ENCODE measurements at places on chromosomes 1 and 21.

- DNase-seq: no peak
Measured at GRCh38 chr1:160993544-160994193, 27.3 kb downstream of the F11R start.

- DNase-seq: no peak
Measured at GRCh38 chr1:117167402-117167801, 43.3 kb downstream of the VTCN1 start.

- DNase-seq: peak; percentile 85
Measured at GRCh38 chr1:154183046-154183915, 8.6 kb downstream of the TPM3 start.

DNA sequence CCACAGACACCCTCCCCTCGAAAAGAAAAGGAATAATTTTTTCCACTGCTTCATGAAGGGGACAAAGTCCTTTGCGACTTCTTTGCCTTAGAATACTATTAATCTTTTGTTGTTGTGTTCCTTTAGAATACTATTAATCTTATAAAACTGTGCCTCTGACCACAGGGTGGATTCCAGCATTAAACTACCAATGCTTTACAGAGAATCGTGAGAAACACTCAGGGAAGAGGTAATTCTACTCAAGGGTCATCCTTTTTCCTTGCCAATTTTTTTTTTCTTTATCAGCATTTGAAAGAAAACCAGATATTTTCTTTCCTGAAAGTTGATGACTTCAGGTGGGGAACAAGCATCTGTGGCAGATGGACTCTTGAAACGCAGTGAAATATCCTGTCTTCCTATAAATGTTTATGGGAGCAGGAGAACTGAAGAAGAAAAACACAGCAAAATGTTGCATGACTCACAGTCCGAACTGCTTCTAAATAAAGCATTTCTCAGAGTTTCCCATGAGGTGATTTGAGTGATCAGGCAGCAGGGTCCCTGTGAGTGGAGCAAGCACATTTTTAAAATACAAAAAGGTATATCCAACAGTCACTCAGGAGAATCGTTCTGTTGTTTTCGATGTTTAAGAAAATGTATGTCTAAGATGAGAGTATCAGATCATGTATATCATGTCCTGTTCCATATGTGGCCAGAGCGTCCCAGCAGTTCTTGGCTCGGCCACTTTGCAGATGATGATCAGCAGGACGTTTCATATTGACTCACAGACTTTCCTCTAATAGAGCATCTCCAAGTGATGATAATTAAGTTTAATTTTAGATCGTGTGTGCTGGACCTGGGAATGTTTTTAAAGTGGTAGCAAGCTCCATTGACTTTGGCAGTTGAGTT is 154.2 kb upstream of the RUNX1 start:
- DNase-seq: no peak

DNA sequence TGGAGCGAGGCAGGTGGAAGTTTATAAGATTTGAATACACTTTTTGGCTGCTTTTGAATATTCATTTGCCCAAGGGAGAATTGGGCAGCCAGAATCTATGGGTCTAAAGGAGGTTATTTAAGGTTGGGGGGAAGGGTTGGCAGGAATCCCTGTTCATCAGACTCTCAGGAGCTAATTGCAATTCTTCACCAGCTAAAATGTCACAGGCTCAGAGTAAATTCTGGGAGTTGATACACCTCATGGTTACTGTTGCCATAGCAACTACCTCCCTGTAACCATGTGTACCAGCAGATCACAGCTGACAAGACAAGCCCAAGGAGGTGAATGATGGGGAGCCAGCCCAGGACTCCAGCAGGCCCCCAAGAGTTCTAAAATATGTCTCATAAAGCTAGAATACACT is 75.5 kb downstream of the CAMK2N1 start:
- DNase-seq: no peak

DNA sequence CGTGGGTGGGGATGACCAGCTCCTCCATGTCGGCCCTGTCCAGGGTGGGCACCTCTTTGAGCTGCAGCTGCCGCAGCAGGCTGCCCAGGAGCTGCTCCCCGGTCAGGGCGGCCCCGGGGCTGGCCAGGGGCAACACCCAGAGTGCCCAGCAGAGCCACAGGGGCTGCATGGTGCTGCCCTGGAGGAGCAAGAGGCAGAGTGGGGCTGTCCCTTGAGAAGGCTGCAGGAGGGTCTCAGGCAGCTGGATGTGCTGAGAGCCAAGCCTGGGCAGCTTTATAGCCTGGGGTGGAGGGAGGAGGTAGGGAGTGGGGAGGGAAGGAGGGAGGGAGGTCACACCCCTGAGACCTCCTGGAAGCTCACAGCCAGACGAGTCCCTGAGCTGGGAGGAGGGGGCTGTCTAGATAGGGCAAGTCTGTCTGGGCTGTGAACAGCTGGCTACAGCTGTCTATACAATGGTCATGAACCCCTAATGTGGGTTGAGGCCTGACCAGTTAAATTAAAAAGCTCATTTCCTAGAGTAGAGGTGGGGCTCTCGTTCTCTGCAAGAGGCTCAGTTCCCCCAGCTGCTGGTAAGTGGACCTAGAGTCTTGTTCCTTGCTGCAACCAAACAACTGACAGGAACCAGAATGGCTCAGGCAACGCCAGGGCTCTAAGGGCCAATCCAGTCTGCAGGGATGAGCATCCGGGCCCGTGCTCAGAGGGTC is at the start of gene LEFTY1:
LEFTY1 (minus strand) TSS at position 249 of the 704 bp plus-strand sequence; CDS start at position 169, 80 bp downstream.
- no peak for DNase-seq

GRCh38 chr21:37452227-37452626 is 85.7 kb downstream of the DYRK1A start:
- DNase-seq: no peak

DNA sequence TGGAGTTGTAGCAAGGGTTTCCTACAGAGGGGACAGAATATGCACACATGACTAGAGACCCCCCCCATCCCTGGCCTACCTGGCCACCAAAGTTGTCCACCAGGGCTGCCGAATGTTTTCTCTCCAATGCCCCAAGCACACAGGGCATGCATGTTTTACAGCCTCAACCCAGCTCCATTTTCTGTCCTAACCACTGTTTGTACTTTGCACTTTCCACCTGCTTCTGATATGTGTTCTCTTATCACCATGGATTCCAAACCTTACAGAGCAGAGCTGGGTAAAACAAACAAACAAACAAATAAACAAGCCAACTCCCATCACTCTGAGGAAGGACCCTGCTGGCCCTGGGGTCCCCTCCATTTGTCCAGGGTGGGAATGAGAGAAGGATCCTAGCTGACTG is 27.3 kb downstream of the CLIC6 start:
- no peak for DNase-seq

DNA sequence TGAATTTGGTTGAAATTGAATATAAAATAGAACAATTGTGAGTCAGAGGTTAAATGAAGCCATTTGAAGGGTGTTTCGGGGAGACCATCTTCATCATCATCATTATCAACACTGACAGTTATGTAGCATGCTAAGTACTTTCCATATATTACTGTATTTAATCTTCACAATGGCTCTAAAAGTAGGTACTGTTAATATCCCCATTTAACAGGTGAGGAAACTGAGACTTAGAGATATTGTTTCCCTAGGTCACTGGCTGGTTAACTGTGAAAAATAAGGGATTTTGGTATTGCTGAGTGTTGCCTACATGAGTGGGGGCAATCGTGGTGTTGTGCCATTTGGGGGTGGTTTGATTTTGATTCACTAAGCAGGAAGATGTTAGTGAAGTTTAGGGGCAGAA is 100.3 kb downstream of the TBX19 start:
- no peak for DNase-seq

DNA sequence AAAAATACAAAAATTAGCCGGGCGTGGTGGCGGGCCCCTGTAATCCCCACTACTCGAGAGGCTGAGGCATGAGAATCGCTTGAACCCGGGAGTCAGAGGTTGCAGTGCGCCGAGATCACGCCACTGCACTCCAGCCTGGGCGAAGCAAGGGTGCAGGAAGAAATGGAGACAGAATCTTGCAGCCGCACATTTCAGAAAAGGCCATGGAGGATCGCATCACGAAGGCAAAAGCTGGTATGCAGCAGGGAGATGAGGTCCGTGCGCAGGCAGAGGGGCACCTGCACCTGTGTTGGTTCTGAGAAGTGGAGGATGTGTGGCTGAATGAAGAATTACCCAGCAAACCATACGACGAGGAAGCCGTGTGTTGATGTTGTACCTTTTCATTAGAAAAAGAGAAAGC is 53.0 kb upstream of the ABCG1 start:
- no peak for DNase-seq

GRCh38 chr21:33886321-33886720 is 29.3 kb downstream of the ATP5PO start:
- no peak for DNase-seq

- no peak for DNase-seq
Measured at GRCh38 chr1:229859026-229859425, 208.0 kb upstream of the GALNT2 start.

- DNase-seq: no peak
Measured at GRCh38 chr1:40784141-40784770, 669 bp downstream of the KCNQ4 start.

GRCh38 chr1:32876341-32877210 is 5.9 kb upstream of the FNDC5 start:
- peak; percentile 40 for DNase-seq

DNA sequence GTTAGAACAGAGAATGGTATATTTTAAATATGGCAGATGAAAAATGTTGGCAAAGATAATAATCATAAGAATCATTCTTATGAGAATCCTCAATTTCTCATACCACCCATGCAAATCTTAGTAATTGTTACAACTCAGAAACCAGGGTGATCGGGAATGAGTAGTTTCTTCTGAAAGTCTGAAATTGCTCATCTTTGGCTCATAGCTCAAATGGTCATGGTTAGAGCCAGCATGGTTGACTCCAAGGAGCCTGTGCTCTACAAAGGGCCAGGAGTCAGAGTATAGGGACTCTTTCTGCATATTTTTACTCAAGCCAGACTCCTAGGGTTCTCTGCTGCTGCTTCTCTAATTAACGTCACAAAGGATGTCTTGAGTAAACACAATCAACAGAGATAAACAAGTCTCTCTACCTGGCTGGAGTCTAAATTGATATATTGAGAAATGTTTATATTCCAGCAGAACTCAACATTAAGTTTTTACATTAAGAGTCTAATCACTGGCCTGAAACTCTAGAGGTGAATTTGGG is 1.9 kb upstream of the ETV3 start:
- no peak for DNase-seq

- no peak for DNase-seq
Measured at GRCh38 chr1:30273456-30273855, 449.9 kb downstream of the MATN1 start.

- no peak for DNase-seq
Measured at GRCh38 chr1:110538075-110538474, 19.1 kb upstream of the KCNA10 start.

GRCh38 chr1:40620586-40621210 is 44.8 kb downstream of the RIMS3 start:
- DNase-seq: no peak

GRCh38 chr1:244089561-244089960 is 38.5 kb downstream of the ZBTB18 start:
- no peak for DNase-seq

GRCh38 chr1:10598389-10598702 is 123.6 kb downstream of the PEX14 start:
- DNase-seq: no peak

DNA sequence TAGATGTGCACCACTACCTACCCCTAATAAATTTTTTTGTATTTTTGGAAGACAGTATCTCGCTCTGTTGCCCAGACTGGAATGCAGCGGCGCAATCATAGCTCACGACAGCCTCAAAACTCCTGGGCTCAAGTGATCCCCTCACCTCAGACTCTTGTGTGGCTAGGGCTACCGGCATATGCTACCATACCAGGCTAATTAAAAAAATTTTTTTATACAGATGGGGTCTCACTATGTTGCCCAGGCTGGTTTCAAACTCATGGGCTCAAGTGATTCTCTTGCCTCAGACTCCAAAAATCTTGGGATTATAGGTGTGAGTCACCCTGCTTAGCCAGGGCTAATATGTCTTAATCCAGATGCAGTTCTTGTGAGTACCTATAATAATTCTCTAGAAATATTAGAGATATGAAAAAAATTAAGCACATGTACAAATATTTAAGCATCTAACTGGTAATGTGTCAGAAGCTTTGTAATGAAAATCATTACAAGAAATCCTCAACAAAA is 9.5 kb downstream of the SORT1 start:
- no peak for DNase-seq

GRCh38 chr1:244207042-244207934 is 156.2 kb downstream of the ZBTB18 start:
- no peak for DNase-seq

GRCh38 chr21:42404539-42404938 is 837 bp downstream of the UBASH3A start:
- DNase-seq: no peak

DNA sequence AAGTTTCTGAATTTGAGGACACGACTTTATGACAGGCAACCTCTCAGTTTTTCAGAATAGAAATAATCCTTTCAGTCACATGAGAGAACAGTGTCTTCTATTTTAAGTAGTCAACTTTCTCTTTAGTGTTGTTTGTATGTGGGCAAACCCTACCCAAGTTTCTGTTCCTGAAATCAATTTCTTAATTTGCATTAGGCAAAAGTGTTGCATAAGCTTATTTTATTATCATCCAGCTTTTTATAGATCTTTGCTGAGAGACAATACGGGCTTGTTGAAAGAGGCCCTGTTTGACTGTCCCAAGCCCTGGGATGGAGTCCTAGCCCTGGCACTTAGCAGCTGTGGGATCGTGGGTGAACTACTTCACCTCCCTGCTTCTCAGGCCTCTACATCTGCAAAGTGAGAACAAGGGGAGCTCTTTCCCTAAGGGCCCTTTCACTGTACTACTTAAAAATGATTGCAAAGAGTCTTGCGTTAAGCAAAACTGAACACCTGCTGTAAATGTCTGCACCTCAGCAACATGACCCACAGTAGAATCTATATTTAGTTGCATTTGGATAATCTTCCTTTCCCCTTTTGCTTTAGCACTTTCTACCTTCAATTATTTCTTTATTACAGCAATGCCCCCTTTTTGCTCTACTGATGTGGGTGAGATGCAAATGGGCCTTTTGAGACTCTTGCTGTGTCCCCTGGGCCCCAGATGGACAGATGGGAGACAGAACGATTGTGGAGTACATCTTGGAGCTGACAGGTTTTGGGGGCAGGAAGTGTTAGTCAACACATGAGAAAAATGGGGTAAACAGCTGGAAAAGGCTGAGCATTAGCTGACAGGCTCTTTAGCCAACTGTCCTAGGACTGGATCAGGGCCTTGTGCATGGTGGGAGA is 41.0 kb upstream of the SCAF4 start:
- no peak for DNase-seq

Data from activated CD4-positive, alpha-beta T cell treated with anti-CD3 and anti-CD28 coated beads for 24 hours (primary cell).